GM03348 (cell line): ENCODE measurements at places on chromosomes 3 and 15.

GRCh38 chr15:75570126-75570845 lies 8.8 kb downstream of the PTPN9 start:
- no peak for DNase-seq

DNA sequence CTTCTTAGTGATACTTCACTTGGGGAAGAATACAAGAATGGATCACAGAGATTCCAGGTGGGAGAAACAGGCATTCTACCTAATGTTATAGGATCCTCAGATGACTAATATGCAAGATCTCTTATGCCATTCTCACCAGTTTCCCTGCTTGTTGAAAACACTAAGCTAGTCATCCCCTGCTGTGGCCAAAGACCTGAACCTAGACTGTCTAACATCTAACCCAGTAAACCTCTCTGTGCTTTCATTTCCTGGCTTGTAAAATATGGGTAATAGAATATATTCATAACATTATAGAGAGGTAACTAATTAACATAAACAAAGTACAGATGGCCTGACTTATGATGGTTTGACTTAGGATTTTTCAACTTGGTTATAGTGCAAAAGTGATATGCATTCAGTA lies 776.3 kb downstream of the TUSC7 start:
- DNase-seq: no peak

GRCh38 chr15:73019154-73019553 lies 33.1 kb upstream of the NEO1 start:
- DNase-seq: no peak

GRCh38 chr3:129009266-129009665 lies 8.2 kb downstream of the EFCC1 start:
- no peak for DNase-seq

DNA sequence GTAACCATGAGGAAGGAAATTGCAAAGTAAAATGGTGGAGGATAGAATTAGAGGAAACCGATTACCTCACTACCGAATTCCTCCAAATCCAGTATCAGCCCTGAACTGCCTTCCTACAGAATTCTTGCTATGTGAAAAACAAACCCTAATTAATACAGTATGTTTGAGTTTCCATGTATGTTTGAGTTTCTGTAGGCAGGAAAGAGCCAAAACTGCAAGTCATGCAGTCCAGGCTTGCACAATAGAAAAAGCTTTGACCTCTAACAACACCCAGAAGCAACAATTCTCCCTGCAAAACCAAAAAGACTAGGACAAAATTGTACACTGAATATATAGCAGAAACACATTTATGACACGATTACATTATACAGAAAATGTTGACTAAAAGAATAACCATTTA lies 614.8 kb downstream of the DIPK2A start:
- DNase-seq: peak; percentile 22

DNA sequence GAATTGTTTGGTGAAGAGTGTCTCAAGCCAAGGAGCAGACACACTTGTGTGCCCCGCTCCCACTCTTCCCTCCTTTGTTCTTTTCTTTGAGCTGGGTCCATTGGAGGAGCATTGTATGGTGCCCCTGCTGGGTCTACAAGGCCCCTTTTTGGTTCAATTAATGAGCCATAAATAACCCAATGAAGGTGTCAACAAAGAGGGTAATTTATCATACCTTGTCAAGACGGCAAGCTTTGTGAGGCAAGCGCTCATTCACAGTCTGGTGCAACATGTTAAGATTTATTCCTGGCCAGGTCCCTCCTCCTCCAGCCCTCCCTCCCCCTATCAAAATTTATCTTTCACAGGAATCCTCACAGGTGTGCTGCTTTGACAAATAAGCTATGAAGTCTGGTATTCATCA lies 300.1 kb downstream of the RORA start:
- no peak for DNase-seq

- no peak for DNase-seq
Measured at GRCh38 chr3:82927309-82928253, 1166.1 kb upstream of the GBE1 start.

GRCh38 chr3:160857476-160858119 lies 101.6 kb downstream of the PPM1L start:
- DNase-seq: no peak

GRCh38 chr3:114384558-114384903 lies 90.7 kb downstream of the TIGIT start:
- no peak for DNase-seq

DNA sequence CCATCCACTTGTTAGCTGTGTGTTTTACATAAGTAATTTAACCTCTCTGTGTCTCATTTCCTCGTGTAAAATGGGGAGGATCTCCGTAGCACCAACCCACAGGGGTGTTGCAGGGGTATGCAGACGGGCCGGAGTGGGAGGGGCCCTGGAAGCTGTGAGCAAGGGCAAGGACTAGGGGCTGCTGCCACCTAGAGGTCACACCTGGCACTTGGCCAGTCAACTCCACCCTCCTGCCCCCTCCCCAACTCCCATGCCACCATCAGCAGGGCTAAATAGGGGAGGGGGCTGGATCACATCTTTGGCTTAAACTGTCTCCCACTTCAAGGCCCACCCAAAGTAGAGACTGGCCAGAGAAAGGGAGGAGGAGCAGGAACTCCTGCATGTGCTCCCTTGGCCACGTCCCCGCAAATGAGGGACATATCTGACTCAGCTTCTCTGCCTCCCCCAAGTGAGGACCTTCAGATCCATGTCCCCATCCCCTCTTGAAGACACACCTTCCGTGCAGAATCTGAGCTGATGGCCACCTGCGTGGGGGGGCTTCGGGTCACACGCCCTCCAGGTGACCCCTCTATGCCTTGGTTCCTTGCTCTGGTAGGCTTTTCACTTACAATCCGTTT lies 2.6 kb downstream of the CCDC9B start:
- peak; percentile 68 for DNase-seq

DNA sequence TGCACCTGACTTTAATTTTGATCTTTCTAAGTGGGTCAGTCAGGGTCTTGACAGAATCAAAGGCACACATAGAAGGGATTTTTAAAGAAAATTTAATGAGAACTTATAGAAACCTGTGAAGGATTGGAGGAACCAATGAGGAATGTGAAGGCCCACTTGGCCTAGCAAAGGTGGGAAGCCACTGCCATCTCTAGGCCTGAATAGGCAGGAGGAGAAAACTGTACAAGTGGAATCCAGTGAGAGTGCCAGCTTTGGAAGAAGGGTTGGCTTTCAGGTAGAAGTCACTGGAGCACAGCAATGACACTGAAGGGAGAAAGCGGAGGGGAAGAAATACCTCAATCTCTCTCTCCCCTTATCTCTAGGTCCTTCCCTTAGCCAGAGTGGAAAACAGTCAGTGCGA lies 380.7 kb upstream of the KCNMB2 start:
- no peak for DNase-seq

DNA sequence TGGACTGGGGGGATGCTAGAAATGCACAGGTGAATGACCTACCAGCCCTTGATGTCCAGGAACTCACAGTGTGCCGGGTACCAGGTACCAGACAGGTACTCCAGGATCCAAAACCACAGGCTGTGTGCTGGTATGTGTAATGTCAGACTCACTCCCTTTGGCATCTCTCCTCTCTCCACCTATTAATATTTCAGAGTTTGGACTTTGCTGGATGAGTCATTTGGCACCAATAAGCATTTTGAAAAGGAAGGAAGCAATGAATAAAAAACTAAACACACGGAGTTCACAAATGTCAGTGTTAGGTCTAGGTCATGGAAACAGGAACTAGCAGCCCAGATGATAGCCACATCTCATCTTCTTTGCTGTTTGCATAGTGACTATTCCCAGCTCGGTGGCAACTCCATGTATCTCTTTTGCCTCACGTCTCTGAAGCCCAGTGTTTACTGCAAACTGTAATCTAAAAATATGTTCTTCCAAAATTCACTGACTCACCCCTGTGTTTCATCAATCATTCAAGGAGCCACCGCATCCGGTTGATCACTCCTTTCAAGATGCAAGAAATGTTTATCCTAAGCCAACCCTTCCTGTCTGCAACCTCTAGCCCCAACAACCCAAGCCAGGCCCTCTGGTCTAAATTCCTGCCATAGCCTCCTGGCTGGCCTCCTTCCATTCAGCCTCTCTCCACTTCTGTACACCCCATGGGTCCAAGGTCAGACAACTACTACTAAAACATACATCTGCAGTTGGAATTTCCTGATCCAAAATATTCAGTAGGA lies 8.4 kb downstream of the ITGB5 start:
- DNase-seq: peak; percentile 86

GRCh38 chr3:69121950-69122349 lies 445 bp downstream of the LMOD3 start:
- DNase-seq: no peak

DNA sequence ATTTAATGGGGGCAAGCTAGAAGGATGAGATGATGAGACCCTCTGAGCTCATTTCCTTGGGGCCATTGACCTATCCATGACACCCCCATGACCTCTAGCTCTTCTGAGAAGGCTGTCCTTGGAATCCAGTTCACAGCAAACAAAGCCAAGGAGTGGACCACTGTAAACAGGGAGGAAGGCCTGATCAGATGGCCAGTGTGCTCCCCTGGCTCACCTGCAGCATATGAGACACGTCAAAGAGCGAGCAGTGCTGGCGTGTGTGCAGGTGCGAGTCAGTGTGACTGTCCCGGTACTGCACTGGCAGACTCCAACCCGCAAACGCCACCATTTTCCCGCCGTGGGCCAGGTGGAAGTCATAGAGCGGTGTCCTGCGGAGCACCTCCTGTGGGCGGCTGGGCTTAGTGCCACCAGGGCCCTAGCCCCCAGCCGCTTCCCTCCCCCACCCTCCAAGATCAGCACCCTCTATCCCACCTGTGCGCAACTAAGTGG lies 339 bp downstream of the AMT start:
- DNase-seq: no peak

DNA sequence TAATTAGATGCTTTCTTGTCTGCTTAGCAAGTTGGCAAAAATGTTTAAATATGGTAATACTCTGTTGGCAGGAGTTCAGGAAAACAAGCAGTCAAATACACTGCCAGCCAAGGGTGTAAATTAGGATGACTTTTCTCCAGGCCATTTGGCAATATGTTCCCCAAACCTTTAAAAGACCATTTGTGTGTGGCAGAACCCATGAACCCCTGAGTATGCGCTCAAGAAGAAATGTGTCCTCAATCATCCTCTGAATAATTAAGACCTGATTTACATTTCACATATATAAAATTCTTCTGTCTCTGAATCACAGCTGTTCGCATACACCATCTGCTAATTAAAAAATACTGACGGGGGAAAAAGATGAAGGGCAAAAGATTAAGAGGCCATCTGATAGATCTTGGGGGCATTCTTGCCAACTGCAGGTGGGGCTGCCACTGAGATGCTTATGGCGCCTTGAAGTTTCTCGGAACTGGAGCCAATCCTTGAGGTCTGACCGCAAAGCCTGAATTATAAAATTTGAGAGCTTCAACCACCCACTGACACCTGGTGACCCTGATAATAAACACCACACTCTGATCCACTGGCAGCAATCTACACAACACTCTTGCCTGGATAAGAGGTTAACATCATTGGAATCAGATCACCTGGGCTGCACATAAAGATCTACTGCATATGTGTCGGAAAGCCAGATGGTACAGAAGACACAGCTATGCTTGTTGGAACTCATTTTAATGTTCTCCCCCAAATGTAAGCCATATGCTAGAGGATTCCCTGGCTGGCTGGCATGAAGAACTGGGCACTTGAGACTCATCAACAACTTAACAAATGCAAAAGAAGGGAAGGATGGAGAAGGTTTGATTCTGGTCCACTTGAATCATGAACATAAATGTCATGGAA lies 190.6 kb downstream of the OSBPL10 start:
- no peak for DNase-seq

DNA sequence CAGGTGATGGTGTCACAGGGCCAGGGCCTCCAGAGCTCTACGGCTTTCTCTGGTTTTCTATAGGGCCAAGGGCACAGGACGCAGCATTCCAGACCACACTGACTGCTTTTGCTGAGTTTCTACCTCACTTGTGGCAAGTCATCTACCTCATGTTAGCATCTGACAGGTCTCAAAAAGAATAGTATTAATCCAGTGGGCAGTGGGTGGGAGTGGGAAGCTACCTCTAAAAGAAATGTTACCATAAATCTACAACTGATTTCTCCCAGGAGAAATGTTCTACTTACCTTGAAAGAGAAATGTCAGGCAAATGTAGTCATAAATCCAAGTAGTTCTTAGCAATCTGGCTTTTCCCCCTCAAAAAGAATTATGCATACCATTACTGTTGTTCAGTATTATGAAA lies 55.7 kb upstream of the CCR4 start:
- no peak for DNase-seq

DNA sequence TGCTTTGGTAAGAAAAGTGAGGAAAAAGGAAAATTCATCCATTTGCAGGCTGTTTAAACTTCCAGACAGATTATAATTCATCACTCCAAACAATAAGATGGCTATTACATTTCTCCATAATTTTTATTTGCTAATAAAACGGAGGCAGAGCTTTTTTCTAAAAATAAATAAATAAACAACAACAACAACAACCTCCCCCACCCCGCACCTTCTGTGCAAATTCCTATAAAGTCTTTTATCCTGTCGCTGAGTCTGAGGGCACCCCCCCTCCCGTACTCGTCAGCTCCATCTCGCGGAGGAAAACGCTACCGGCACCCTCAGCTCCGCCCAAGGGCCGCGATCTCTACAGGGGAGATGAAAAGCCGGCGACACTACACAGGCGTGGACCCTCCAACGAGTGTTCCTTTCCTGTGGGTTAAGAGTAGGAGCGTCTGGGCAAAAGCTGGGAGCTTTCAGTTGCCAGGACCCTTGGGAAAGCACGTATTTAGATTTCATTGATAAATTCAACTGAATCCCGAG lies 1.0 kb upstream of the ATP1B3 start:
- DNase-seq: peak; percentile 92

GRCh38 chr15:95208988-95209387 lies 977.6 kb downstream of the MCTP2 start:
- peak; percentile 3 for DNase-seq

DNA sequence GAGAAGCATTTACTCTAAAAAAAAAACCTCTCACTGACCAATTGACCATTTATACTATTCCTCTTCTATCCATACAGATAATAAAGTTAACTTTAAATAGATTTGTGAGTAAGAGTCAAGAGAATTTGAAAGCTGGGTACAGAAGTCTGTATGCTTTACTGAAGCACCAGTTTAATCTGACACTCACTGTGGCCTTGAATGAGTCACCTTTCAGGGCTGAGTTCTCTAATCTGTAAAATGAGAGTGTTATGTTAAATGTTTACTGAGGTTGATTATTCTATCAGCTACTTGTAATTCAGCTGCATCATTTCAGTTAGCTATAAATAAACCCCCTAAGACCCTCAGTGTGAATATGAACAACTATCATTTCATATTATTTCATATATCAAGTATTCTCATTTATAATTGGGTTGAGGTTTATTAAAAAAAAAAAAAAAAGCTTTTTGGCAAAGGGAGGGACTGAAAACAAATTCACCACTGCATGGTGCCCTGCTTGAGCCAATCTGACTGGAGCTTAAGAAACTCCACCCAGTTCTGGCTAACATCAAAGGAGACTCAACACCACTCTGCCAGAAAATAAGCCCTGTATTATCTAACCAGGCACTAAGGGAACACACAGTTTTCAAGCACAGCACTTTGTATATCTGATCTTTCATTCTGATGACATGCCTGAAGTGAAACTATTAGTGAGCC lies 2.8 kb downstream of the MAP4 start:
- peak; percentile 44 for DNase-seq

GRCh38 chr3:121175083-121175482 lies 267.1 kb downstream of the STXBP5L start:
- no peak for DNase-seq

GRCh38 chr15:90761629-90762028 lies 44.5 kb downstream of the BLM start:
- DNase-seq: no peak

GRCh38 chr3:37545479-37545878 lies 316.2 kb upstream of the CTDSPL start:
- no peak for DNase-seq

- DNase-seq: no peak
Measured at GRCh38 chr3:45001738-45002137, 24.4 kb upstream of the CLEC3B start.

GRCh38 chr3:157336252-157337009 lies 100.2 kb upstream of the PTX3 start:
- no peak for DNase-seq
